ENCODE measurements at places on chromosomes 7 and 10.
A peak's percentile ranks its signal among the peaks of the same experiment; 100 is the strongest.

DNA sequence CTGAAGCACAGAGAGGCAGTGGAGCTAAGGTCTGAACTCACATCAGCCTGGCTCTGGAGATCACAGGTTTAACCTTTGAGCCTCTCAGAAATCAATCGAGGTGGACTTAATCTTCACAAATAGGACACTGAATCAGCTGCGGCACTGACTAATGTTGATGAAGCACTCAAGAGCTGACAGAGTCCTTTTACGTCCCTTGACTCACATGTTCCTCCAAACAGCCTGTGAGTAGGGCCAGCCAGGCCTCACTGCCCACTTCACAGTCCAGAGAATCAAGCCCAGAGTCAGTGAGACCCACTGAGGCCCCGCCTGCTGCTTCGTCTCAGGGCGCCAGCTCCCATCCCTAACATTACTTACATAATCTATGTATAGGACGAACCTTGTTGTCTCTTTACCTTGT is 63.1 kb downstream of the TNS3 start:
- DNase-seq, result no peak

- no peak for DNase-seq
These were observed 59.3 kb downstream of the C10orf105 start for GRCh38 chr10:71660313-71660712.

GRCh38 chr7:40101201-40101600 is 33.2 kb downstream of the MPLKIP start:
- no peak for DNase-seq

DNA sequence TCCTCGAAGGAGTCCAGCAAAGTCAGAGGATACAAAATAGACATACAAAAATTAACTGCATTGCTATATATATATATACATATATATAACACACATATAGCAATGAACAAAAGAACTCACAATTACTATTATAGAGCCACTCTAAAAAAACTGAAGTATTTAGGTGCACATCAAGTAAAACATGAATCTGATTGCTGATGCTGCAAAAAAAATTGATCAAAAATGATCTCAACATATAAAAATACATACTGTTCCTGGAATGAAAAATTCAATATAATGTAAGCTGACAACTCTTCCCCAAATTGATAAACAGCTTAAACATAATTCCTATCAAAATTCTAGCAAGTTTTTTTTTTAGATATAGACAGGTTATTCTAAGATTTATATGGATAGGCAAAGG is 126.8 kb downstream of the ALOX5 start:
- DNase-seq, result no peak

DNA sequence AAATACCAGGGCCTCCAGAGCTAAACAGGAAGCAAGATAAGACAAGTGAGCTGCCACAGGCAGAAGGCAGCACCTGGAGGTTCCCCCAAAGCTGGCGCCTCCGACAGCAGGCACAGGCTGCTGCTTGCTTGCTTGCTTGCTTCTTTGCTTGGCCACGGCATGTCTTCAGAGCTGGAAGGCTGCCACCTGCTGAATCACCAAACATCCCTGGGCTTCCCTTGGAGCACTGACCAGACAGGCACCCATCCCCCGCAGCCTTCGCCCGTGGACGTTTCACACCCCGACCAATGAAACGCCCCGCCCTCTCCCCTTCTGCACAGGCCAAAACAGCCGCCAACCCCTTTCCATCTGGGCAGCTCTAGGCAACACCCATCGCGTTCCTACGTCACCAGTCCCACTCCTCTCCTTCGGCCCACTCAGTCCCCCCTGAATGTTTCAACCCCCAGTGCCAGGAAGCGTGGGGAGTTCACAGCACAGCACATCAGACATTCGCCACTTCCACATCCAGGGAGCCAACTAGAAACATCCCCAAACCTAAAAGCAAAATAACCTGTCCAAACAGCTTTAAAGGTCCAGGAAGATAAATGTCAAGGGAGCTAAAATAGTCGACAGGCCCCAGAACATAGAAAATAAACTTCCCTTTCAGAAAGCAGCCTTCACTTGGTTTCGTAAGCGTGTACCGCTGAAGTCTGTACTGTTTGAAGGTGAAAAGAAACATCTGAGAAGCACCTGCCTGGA is 1.6 kb downstream of the SGMS1 start:
- peak; percentile 96 for DNase-seq

- DNase-seq, result no peak
These were observed 62.7 kb downstream of the SUGCT start for GRCh38 chr7:40197527-40197926.

- DNase-seq, result no peak
These were observed 506.7 kb downstream of the POM121L12 start for GRCh38 chr7:53542157-53542556.

DNA sequence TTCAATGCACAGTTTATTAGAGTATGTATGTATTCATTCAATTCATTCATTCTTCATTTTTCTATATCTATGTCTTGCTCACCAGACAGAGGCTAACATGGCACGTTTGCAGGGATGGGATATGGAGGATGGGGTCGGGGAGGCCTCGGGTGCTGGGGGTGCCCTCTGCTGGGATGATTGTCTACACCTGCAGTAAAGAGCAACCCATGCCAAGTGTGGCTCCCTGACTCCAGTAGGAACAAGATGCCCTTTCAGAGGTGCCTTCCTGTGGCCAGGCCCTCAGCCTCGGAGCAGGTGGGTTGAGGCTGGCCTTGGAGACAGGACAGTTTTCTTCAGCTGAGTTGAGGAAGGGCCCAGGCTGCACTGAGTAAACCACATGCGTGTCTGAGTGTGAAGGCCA is 157.2 kb downstream of the SH2D4B start:
- no peak for DNase-seq

DNA sequence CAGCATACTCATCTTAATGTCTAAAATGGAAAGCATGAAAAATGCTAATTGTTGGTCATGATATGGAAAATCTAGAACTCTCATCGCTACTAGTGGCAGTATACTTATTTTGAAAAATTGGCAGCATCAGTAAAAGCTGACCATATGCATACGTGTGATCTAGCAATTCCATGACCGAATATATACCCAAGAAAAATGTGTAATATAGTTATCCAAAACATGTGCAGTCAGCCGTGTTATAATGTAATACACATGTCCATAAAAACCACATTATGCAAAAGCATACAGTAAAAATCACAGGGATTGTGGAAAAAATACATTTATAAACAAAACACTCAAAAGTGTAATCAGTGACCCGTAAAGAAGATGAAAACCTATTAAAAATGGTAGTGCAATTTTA is 439.0 kb downstream of the SH2D4B start:
- no peak for DNase-seq
